ENCODE measurements at places on chromosomes 11 and 22. TPM values are rescaled to one million over a fixed set of nuclear protein-coding genes. Genes with fewer than 3 reads are reported as not detected.

HORMAD2 gene
- total RNA-seq = not detected

GRCh38 chr22:49334976-49335375, 492.7 kb downstream of the BRD1 start:
- DNase-seq = no peak

SYCE3 gene
- not detected for total RNA-seq

GRCh38 chr22:26466196-26466595, 17.4 kb downstream of the HPS4 start:
- DNase-seq = no peak

GRCh38 chr11:112412383-112412782, 151.7 kb upstream of the PLET1 start:
- DNase-seq = no peak

DNA sequence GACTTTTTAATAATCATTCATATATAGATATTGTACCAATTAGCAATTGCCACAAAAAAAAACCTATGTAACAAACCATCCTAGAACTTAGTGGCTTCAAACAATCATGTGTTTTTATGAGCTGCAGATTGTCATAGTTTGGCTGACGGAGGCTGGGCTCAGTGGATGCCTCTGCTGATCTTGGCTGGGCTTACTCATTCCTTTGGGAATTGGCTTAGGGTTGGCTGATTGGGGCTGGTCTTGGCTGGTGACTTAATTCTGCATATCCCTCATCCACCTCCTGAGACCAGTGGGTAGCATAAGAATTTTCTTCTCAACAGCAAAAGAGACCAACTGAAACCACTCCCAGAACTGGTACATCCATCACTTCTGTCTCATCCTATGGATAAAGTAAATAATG, 57.9 kb upstream of the PHF21B start:
- DNase-seq = no peak

CLDN25 gene
- not detected for total RNA-seq

- no peak for DNase-seq
These were observed 4.4 kb upstream of the WEE1 start for GRCh38 chr11:9568854-9569587.

Measured in GM12878 (cell line).